NCI-H524 (cell line): ENCODE measurements at places on chromosomes 7 and 10.

GRCh38 chr7:155809332-155809946 lies 2.8 kb downstream of the SHH start:
- no peak for DNase-seq

- no peak for DNase-seq
These were observed 49.0 kb upstream of the ABI1 start for GRCh38 chr10:26909753-26910152.

DNA sequence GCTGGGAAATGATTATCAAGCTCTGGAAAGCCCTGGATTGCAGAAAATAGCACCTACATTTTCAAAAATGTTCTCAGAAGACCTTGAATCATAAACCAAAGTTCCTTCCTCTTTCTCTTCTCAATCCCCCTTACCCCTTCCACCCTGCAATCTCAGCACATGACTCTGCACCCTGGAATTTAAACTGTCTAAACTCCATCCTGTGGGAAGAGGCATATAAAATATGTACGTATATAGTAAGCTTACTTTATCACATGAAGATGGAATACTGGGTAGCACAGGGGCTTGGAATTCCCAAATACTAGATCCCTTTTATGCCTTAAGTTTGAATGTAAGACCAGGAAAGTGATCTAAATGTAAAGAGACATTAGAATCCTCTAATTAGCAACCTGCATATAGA lies 7.7 kb downstream of the AGMO start:
- DNase-seq: no peak

GRCh38 chr10:11446133-11446532 lies 165.3 kb downstream of the USP6NL start:
- DNase-seq: no peak

DNA sequence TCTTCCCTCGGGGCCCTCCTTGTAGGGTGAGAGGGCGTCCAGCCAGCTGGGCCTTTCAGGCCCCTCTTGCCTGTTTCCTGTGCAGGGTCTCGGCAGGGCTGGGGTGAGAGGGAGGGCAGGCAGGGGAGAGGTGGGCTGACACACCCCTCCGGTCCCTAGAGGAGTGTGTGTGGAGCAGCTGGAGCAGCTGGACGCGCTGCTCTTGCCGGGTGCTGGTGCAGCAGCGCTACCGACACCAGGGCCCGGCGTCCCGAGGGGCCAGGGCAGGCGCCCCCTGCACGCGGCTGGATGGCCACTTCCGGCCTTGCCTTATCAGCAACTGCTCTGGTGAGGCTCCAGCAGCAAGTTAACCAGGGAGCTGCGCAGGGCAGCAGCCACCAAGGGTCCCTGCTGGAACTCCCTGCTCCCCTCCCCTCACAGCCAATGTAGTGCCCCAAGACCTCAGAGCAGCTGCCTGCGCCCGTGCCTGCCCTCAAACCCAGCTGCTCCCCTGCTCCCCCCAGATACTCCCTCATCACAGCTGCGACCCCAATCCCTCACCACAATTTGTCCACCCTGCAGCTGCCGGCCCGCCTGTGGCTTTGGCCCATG lies 15.7 kb upstream of the ZNF862 start:
- DNase-seq: no peak

GRCh38 chr7:76291351-76292212 lies 10.9 kb upstream of the HSPB1 start:
- peak; percentile 60 for DNase-seq

DNA sequence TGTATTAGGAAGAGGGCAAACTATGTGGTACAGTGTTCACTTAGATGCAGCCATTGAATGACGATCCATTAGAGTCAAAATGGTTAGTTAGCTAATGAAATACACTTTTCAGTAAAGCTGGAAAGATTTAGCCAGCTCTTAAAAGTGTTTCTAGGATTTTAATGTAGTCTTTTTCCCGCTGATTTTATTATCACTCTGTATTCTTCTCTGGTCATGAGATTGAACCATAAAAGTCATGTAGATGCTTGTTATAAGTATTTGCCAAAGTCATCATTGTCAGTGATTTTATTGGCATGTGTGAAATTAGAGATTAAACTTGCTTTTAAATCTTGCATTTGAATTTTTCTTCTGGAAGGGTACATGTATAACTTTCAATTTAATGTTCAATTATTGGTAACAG lies 93.8 kb downstream of the ADK start:
- DNase-seq: no peak

GRCh38 chr10:49152663-49153062 lies 18.8 kb upstream of the FAM170B start:
- no peak for DNase-seq

GRCh38 chr7:20301311-20301939 lies 29.3 kb upstream of the ITGB8 start:
- no peak for DNase-seq

- DNase-seq: no peak
These were observed 14.2 kb downstream of the SNX8 start for GRCh38 chr7:2299870-2300512.

DNA sequence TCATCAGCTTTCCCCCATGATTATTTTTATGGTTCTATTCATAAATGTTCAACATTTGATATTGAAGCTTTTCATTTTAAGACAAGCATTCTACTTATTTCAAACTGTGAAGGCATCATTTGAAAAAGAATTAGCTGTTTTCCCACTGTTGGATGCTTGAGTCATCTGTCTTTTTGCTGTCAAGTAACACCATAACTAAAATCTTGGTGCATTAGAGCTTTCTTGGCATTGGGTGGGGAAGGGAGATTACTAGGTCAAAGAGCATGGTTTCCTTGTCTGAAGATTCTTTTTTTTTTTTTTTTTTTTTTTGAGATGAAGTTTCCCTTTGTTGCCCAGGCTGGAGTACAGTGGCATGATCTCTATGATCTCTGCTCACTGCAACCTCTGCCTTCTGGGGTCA lies 68.5 kb downstream of the CTBP2 start:
- DNase-seq: no peak

DNA sequence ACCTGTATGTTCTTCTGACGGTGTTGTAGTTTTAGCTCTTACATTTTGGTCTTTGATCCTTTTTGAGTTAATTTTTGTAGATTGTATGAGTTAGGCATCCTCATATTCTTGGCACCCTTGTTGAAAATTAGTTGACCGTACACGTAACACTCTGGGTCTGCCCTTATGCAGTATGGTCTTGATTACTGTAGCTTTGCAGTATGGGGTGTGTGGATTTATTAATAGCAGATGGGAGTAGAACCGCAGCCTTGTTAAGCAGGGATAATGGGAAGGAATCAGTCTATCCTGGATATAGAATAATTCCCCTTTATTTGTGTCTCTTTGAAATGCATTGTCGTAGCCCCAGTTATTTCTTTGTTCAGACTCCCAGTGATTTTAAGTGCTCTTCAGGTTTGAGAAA lies 95.5 kb downstream of the UBE3C start:
- no peak for DNase-seq
